Muscle of arm (tissue), 14 donors: ENCODE measurements at places on chromosomes 7 and 10.

GRCh38 chr7:128363261-128363721 is 1.8 kb upstream of the PRRT4 start:
- no peak for DNase-seq

GRCh38 chr10:29144126-29144525 is 144.7 kb upstream of the LYZL1 start:
- DNase-seq = no peak

DNA sequence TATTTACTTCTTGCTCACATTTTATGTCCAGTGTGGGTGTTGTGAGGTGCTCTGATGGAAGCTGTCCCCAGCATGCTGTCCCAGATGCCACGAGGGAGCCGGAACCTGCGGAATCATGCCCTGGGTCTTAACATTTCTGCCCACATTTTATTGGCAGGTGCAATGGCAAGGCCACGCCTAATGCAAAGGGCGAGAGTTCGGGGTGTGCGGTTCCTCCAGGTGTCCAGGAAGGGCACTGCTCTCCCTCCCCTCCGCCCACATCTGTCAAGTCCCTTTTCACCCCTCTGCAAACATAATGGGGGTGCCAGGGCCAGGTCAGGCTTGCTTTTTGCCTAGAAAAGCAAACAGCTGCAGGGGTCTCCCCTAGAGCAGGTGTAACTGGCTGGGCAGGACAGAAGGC is 16.4 kb downstream of the PDAP1 start:
- DNase-seq = no peak

- no peak for DNase-seq
These were observed 135.4 kb upstream of the PHF14 start for GRCh38 chr7:10838228-10838627.

- DNase-seq = no peak
These were observed 11.4 kb upstream of the PTER start for GRCh38 chr10:16425449-16425848.

DNA sequence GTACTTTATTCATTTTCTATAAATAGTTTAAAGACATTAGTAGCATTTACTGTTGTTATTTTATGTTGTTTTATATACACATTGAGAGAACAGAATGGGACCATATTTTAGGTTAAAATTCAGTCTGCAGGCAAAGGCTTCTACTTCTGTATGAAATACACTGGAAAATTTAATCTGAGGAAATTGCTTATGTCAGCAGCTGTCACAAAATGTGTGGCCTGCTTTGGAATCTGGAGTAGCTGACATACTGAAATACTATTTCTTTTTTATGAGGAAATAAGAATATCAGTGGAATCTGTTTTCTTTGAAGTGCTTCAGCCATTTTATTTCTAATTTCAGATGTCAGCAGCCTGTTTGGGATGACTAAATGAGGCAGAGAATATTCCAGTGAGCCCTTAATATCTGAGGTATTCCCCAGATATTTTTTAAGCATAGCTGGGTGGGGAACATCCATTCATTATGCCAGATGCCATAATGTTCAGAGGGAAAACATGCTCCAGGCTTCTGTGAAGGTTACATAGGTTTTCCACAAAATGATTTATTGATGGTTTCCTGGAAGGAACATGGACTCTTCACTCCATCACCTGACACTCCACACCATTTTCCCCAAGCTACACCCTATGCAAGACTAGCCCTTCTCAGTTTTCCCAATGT is 267.1 kb downstream of the ARL4A start:
- DNase-seq = no peak

GRCh38 chr10:46301721-46302479 is 15.1 kb downstream of the ANTXRL start:
- DNase-seq = no peak

DNA sequence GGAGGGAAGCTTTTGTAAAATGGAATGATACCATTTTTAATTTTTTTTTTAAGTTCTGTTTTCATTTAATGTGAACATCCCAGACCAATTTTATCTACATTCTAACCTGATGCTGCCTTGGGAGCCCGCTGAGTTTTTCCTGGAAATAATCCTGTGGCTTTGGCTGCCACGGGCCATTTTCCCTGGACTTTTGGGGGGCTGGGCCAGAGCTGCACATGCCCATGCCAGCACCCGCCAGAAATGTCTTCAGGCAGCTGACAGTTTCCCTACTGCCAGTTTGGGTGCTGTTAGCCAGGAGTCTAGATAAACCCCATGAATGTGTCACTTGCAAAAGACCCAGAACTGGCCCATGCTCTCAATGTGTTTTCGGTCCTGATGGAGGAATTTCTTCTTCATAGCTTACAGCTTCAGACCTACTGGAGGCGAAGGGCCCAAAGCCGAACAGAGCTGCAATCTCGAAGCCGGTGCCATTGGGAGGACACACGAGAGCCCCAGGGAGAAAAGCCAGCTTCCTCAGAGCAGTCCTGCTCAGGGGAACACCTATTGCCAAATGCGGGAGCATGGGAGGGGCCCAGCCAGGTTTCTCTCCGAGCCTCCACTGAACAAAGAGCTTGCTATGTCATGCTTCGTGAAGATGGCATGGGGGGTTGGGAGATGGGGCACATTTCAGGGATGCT is 444.2 kb upstream of the MKI67 start:
- DNase-seq = no peak

- no peak for DNase-seq
These were observed 7.8 kb upstream of the OPN4 start for GRCh38 chr10:86646532-86646931.

DNA sequence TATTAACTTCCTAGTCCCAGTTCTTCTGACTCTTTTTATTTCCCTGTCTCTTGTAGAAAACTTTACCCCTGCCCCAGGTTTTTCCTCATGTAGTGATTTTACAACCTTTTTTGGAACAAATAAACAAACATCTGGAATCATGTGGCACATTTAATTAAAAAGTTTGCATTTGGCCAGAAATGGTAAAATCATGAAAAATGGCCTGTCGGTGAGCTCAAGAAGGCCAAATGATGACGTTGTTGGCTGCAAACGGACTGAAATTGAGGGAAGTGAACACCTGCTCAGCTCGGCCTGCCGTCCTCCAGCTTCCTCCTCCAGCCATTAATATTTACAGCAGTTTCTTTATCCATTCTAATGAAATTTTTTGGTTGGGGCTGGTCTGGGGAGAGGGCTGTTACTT is 902.8 kb downstream of the LRMDA start:
- peak; percentile 89 for DNase-seq

DNA sequence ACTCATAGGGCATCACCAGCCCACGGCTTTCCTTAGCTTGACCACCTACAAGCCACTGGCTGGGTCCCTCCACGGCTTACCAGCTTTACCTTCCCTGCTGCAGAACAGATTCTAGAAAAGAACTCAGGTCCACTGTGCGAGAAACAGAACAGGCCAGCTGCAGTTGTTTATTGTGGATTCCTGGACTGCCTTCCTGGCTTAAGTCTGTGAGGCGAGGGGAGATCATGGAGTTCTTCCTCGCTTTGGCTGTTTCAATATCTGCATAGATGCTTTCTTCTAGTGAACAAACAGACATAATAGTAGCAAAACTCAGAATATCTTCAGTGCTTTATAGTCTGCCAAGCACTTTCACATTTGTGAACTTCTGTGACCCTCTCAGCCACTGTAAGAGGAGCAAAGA is 162.9 kb upstream of the HABP2 start:
- no peak for DNase-seq

DNA sequence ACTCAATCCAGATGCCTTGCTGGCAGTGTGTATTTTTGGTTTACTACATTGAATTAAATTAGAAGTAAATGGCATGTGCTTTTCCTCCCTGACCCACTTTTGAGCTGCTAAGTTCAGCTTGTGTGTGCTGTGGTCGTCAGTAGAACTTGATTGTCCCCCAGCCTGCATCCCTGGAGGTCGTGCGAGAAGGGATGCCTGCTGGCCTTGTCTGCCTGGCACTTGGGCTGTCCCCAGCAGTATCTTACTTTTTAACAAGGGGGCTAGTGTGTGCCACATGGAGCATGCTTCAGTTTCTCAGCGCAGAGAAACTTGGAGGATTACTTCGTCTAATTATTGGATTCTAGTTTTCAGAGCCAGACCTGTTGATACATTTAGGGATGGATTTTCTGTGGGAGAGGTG is 80.2 kb downstream of the ADCY1 start:
- no peak for DNase-seq

GRCh38 chr10:75012471-75012870 is 99.0 kb upstream of the SAMD8 start:
- no peak for DNase-seq

- no peak for DNase-seq
These were observed 164.9 kb upstream of the RHEB start for GRCh38 chr7:151684408-151685175.

DNA sequence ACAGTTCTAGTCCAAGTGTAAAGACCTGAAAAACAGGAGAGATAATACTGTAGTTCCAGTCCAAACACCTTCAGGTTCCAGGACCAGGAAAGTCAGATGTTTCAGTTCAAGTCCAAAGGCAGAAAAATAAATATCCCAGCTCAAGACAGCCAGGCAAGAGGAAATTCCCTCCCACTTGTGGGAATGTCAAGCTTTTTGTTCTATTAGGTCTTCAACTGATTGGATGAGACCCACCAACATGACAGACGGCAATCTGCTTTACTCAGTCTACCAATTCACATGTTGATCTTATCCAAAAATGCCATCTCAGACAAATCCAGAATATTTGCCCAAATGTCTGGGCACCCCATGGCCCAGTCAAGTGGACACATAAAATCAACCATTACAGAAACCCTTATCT is 33.1 kb downstream of the SEMA3D start:
- no peak for DNase-seq

DNA sequence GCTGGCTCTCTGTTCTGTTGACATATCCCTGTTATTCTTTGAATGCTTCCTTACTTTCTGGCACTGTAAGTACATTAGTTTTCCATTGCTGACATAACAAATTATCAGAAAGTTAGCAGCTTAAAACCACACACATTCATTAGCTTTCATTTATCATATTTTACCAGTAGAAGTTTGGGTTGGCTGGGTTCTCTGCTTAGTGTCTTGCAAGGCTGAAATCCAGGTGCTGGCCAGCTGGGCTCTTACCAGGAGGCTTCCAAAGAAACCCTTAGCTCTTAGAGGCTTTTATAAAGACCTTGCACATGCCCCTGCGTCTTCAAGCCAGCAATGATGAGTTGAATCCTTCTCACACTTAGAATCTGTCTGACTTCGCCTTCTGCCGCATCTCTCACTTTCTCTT is 160.6 kb downstream of the MLLT10 start:
- no peak for DNase-seq

DNA sequence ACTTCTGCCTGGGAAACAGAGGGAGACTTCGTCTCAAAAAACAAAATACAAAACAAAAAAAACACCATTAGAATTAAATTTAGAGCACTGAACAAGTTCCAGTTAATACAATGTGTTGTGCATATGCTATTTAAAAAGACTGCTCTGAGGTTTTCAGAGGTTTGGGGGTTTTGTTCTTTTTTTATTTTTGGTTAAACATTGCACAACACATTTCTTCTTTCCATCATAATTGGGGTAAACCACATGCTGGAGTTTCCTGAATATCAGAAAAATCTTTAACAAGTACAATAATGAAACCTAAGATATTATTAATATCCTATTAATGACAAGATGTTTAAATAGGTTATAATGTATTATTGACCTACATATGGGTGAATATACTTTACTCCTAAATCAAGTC is 26.3 kb downstream of the IGF2BP3 start:
- no peak for DNase-seq

- DNase-seq = no peak
These were observed 422.9 kb upstream of the MKI67 start for GRCh38 chr10:128549101-128549608.

- DNase-seq = no peak
These were observed 1.9 kb downstream of the H2BK1 start for GRCh38 chr7:151208253-151208862.

GRCh38 chr10:96858706-96859050 is 26.6 kb downstream of the LCOR start:
- no peak for DNase-seq

DNA sequence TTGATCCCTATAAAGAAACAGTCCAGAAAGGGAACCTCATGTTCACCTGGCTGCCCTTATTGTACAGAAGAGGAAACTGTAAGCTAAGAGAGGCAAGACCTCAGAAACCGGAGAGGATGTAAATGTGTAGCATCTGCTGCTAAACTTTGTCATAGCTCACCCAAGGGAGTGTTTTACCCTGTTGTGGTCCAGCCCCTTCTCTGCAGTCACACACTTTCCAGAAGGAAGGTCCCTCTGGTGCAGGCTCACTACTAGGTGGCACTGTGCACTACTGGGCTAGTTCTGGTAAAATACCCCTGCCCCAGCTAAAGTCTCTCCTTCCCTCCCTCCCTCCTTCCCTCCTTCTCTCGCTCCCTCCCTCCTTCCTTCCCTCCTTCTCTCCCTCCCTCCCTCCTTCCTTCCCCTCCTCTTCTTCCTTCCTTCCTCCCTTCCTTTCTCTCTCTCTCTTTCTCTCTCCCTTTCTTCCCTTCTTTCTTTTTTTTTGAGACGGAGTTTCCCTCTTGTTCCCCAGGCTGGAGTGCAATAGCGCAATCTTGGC is 42.5 kb upstream of the LCOR start:
- DNase-seq = no peak

DNA sequence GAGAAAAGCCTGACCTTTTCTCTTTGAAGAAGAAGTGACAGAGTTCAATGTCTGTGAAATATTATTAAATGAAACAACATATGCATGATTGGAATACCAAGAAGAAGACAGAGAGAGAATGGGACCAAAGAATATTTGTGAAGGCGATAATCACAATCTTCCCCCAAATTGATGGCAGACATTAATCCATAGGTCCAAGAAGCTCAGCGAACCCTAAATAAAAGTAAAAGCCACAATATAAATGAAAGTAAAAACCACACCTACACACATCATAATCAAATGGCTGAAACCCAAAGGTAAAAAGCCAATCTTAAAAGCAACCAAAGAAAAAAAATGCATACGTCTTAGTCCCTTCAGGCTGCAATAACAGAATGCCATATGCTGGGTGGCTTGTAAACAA is 84.0 kb downstream of the ODAD2 start:
- DNase-seq = no peak

- DNase-seq = no peak
These were observed 26.5 kb downstream of the DNAJB12 start for GRCh38 chr10:72328045-72328828.

DNA sequence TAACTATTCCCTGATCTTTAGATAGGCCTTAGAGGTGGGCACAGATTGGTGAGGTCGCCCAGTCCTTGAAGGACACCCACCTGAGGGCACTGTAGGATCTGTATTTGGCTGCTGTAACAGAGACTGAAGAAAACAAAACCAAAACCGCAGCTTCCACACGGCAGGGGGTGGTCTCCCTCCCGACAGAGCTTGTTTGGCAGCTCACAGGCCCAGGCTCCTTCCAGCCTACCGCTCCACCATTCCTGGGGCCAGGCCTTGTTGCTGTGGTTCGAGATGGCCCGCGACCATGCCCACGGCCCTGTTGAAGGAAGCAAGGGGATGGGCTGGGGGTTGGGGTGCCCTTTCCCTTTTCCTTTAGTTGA is 30.4 kb downstream of the ZNF783 start:
- DNase-seq = no peak

DNA sequence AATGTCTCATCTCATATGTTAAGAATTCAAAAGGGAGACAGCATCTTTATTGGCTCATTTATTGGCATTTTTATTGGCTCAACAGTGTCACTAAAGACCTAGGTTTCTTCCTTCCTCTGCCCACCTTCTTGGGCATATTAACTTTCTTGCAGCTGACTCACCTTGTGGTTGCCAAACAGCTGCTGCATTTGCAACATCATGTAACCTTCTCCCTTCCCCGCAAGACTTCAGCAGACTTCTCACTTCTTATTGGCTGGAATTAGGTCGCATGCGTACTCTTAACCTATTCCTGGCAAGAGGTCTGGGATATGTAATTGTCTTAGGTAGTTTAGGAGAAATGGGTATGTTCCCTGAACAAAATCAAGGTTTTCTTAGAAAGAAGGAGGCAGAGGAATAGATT is 263.2 kb downstream of the POU6F2 start:
- DNase-seq = no peak
